Sigmoid colon (tissue), 7 donors: ENCODE measurements at places on chromosomes 3 and 15. TPM values are rescaled to one million over a fixed set of nuclear protein-coding genes. Genes with fewer than 3 reads are reported as not detected.

DNA sequence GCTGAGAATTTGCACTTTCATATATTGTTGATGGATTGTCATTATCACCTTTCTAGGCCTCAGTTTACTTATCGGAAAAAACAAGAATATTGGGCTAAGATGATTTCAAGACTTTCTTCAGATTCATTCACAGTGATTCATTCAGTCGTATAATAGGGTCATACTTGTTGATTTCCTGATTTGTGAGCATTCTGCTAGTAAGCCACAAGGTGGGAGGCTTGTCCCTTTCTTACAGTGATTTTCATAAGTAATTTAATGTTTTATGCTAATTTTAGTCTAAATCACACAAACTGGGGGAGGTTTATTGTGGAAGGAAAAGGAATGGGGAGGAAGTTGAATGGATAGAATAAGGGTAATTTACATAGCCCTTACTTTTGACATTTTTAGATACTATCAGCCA is 126.8 kb upstream of the GOLGA6L4 start:
- DNase-seq = no peak

STAB1 gene
- polyA plus RNA-seq = 18.0 TPM

APPL1 gene
- polyA plus RNA-seq = 13.5 TPM

FGF7 gene
- polyA plus RNA-seq = 11.9 TPM
